Skeletal muscle cell (primary cell): ENCODE measurements at places on chromosomes 1 and 21.

- no peak for DNase-seq
Observed at GRCh38 chr1:229184066-229184465, 86.8 kb upstream of the RAB4A start.

DNA sequence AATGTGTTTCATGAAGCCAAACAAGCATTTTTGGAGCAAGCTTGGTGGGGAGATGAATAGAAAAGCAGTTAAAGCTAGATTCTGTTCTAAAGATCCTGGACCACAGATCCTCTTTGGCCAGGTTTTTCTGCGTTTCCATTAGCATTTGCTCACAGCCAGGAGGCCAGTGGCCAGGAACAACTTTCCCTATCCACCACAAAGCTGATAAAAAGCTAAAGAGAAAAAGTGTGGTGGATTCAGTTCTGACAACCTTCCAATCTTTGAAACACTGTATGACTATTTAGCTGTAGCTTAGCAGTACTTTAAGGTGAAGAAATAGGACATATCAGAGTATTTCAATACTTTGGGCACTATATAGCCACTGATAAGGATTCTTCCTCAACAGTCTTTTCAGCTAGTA lies 3.0 kb upstream of the NEK7 start:
- DNase-seq: no peak

- no peak for DNase-seq
Observed at GRCh38 chr1:7520496-7520895, 250.6 kb upstream of the VAMP3 start.

DNA sequence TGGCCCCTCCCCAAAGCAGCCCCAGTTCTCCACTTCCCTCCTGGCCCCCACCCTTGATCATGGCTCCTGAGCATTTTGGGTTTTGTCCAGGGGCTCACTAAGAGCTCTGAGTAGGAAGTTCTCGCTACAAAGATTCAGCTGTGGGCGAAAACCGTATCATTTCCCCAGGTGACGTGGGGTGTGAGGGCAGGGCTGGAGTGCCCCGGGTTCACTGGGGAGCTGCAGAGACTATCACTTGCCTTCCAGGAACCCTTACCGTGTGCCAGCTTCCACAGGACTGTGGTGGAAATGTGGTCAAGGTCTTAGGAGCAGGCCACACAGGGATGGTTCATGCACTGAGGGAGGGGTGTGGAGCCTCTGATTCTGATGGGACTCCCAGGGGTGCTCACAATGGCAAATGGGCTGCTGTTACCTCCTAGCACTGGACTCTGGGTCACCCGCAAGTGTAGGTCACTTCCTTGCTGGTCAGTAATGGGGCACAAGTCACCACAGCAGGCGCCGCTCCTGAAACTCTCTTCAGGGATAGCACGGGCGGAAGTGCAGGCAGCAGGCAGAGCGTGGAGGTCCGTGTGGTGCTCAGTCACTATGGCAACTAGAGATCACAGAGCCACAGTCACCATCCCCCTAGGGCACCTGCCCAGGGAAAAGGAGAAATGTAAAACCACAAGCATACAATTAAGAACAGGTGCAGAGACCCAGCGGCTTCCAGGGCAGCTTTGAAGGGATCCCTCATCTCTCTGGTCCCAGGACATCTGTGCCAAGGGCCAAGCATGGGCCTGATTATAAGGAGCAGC lies 35.4 kb downstream of the RSPH1 start:
- DNase-seq: no peak

DNA sequence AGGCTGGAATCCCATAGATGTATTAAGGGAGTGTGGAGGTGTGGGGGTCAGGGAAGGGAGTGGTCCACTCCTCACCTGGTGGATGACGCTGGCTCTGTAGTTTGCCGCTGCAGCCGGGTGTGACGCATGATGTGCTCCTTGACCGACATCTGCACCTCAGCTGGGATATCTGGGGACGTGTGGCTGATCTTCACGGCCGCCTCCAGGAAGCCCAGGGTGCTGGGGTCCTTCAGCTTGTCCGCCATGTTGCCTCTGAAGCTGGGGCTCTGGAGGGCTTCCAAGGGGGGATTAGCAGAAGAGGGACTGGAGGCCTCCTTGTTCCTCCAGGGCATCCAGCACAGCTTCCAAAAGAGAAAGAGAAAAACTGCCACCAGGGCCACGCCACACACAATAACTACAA lies 14.1 kb downstream of the SYT6 start:
- no peak for DNase-seq

DNA sequence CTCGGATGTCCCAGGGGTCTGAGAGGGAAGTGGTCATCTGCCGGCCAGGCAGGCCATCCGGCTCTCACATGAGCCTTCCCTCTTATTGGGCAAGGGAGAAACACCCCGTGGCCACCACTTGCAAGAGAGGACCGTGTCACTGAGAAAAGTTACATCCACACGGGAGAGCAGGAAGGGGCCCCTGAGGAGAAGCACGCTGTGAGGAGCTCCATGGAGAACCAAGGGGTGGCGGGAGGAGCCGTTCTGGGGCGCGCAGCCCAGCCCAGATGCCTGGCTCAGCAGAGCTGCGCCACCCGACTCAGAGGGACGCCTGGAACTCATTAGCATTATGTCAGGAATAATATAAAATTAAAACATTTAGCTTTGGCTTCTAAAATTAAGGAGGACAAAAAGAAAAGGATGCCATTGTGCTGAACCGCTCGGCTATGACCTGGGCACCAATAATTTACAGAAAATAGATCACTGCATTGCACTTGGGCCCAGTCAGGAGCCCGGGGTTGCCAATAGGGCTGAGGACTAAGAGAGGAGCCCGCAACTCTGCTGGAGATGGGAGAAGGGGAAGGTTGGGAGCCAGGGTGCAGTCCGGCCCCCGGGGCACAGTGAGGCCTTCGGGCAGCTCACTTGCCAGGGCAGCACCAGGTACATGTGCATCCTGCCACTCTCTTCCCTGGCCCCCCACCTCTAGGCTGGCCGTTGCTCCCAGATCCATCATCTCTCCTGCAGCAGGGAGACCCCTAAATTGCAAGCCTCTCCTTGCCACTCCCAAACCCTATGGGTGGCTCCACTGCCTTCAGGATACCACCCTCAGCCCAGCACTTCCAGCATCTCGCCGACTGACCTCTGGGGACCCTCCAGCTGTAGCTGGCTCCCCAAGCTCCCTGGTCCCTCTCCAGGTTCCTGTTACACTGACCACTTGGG lies 84.8 kb downstream of the DMRTB1 start:
- DNase-seq: no peak

DNA sequence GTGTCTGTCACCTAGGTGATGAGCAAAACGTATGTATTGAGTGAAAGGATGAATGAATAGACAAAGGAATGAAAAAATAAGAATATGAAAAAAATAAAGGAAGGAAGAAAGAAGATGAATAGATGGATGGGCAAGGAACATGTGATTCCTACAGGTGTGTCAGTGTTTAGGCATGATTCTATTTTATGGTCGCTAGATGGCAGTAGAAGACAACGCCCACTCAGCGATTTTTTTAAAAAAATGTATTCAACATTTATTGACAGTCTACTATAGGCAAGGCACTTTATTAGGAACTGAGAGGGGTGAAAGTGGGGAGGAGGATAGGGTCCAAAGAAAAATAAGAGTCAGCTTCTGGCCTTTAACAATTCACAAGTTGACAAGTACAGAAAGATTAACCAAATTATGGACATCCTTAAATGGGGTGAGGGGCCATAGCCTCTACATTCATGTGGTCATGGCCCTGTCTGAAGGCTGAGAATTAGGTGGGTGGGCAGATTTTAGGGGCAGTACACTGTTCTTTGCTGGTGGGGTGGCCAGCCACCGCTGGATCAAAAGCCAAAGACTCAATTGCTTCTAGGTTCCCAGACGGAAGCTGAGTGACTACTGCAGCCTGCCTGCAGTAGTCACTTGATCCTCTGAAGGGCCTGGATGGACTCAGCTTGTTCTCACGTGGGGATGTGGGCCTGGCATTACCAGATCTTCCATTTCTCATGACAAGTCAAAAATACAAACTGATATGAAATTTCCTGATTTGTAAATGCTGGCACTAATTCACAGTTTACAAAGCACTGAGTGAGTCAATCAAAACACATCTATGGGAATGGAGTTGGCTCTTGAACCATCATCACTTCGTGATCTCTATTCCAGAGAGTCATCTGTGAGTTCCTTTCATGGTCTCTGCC lies 83.9 kb downstream of the FASLG start:
- DNase-seq: no peak

DNA sequence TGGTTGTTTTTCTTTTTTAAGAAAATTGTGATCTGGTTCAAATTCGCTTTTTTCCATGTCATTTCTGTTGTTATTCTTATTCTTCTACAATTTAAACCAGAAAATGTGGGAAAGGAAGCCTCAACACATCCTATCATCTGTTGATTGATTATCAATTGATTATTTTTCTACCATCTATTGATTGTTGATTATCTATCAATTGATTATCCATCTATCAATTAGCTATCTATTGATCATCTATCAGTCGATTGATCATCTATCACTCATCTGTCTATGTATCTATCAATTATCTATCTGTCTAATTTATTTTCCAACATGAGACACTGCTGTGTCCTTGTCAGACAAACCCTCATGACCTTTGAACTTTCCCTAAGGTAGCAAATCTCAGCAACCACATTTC lies 136.1 kb upstream of the ARHGEF16 start:
- no peak for DNase-seq

DNA sequence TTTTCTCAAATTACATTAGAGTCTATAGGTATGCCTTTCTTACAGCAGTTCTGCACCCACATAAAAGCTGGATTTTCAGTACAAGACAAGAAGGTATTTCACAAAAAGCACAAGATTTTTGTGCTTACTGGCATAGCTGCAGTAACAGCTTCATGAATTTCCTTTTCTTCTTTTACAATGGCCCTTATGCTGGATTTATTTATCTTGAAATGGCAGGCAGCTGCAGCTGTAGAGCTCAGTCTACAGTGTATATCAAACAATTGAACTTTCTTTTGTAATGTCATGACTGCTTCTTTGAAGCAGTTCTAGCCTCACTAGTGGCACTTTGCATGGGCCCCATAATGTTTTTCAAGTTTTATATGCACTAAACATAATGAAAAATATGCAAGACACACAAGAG lies 510.2 kb downstream of the KCNT2 start:
- no peak for DNase-seq

DNA sequence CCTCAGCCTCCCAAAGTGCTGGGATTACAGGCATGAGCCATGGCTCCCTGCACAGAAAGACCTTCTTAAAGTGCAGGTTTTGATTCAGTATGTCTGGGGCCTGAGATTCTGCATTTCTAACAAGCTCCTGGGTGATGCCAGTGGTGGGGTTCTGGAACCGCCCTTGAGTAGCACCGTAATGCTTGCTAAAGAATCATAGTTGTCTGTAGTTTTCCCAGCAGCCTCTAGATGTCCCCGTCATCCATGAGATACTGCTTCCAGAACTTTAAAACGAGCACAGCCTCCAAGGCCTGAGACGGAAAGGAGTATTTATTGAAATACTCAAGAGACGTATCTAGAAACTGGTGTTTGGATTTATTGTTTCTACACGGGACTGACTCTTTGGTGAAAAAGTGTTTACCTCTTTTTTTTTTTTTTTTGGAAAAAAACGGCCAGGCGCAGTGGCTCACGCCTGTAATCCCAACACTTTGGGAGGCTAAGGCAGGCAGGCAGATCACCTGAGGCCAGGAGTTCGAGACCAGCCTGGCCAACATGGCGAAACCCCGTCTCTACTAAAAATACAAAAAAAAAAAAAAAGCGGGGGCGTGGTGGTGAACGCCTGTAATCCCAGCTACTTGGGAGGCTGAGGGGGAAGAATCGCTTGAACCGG lies 2.6 kb upstream of the TOR3A start:
- DNase-seq: peak; percentile 44

GRCh38 chr1:117590273-117590925 lies 15.4 kb upstream of the TENT5C start:
- no peak for DNase-seq

DNA sequence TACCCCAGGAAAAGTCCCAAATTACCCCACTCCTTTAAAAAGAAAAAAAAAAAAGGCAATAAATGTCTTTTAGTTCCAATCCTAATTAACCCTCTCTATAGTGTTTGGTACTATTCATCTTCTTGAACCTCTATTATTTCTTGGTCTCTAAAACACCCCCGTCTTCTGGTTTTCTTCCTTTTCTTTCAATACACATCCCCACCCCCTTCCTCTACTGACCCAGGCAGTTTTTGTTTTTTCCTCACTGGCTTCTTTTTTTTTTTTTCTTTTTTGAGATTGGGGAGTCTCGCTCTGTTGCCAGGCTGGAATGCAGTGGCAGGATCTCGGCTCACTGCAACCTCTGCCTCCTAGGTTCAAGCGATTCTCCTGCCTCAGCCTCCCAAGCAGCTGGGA lies 26.1 kb downstream of the EGLN1 start:
- no peak for DNase-seq

GRCh38 chr1:183218971-183219615 lies 33.0 kb downstream of the LAMC2 start:
- no peak for DNase-seq

DNA sequence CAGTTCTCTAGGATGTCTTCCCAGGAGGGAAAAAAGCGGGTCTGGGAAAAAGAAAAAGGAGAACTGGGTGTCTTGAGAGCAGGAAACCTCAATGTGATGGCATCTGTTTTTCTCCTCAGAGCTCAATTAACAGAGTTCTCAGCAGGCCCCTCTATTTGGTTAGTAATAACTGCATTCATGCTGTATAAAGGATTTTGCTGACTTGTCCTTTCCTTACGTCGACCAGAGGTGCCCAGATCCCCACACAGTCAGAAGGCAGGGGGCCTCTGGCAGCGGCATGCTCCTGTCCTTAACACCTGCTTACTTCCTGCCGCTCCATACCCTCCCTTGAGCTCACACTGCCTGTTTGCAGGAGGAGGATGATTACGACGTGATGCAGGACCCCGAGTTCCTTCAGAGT lies 12.3 kb downstream of the PSMD4 start:
- DNase-seq: no peak

DNA sequence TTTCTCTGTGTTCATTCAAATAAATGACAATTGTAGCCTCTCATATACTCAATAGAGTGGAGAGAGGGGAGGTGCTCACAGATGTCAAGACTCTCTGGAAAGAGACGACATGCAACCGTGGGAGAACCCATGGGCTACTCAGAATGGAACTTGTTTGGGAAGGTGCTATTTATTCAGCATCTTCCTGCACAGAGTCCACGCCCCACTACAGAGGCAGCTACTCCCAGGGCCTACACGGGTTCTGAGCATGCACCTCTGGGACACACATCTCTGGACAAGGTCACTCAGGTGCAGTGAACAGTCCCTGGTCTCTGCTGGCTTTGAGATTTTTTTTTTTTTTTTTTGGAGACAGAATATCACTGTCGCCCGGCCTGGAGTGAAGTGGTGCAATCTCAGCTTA lies 64.1 kb downstream of the NID1 start:
- no peak for DNase-seq
